ENCODE measurements at places on chromosomes 11 and 22.

GRCh38 chr11:91859666-91860065, 365.0 kb upstream of the FAT3 start:
- DNase-seq, result no peak

DNA sequence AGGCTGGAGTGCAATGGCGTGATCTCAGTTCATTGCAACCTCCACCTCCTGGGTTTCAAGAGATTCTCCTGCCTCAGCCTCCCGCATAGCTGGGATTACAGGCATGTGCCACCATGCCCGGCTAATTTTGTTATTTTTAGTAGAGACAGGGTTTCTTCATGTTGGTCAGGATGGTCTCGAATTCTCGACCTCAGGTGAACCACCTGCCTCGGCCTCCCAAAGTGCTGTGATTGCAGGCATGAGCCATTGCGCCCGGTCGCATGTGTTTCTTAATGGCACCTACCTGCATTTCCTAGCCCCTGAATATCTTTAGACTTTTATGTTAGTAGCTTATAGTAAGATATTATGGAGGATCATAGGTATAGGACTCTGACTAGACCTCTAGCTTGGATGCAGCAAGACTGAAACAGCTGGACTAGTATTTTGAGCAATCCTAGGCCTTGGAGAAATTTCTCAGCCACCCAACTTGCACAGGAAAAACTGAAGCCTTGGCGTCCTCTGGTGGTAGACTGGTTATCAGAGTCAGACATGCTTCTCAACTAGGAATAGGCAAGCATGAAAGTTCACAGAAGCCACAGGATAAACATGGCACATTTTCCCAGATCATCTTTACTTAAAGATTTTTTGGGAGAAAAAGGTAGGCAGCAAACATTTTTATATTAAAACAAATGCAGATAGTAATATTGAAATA, 22.7 kb upstream of the C1QTNF4 start:
- DNase-seq, result peak; percentile 5

DNA sequence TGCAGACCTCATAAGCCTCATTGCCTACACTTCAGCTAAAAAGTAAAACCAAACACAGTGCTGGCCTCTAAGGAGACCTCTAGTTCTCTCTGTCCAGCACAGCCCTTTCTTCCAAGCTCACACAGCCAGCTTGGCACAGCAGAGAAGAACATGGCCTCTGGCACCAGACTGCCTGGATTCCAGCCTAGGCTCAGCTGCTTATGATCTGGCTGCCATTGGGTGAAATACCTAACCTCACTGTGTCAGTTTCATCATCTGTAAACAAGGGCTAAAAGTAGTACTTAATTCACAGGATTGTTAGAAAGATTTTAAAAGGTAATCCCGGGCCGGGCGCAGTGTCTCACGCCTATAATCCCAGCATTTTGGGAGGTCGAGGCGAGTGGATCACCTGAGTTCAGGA, 9.9 kb upstream of the ACER3 start:
- no peak for DNase-seq

- peak; percentile 67 for DNase-seq
Measured at GRCh38 chr11:46826310-46827044, 19.6 kb downstream of the CKAP5 start.

GRCh38 chr11:19978668-19979518, 181.4 kb downstream of the DBX1 start:
- DNase-seq, result no peak

Measured in CD4-positive, alpha-beta T cell treated with Interleukin-12 subunit alpha and Interleukin-12 subunit beta, for 1 hour (primary cell).